ENCODE measurements at places on chromosomes 3 and 15. TPM values are rescaled to one million over a fixed set of nuclear protein-coding genes. Genes with fewer than 3 reads are reported as not detected.

DNA sequence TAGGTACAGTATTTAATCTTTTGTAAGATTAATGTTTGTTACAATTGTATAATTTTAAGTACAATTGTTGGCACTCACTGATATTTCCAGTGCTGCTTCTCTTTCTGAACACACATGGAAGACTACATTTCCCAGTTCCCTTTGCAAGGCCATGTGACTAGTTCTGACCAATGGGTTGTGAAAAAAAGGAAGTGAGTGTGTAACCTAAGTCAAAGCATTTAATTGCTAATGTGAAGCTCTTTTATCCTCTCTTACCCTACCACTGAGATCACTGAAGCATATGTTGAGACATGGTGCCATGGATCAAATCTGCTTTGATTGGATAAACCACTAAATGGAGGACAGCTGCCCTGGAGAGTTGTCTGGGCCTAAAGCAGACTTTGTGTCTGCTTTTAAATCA lies 83.9 kb upstream of the PLXND1 start:
- no peak for DNase-seq

- no peak for DNase-seq
Measured at GRCh38 chr3:152348436-152349177, 79.9 kb downstream of the MBNL1 start.

UTS2B gene
- total RNA-seq: 0.70 TPM

DNA sequence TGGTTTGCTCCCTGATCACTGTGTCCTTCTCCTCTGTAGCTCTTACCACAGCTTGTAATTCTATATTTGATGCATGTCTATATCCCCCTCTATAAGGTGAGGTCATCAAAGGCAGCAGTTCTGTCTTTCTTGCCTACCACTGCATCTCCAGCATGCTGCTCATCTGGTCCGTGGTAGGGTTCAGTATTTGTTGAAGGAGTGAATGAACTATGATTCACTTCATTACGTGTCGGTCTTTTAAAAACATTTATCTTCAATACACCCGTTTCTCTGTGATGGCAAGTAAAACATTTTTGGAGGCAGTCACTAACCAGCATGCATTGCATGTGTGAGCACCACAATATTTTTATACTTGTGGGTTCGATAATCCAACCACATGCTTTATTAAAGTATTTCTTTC lies 27.6 kb downstream of the CHST14 start:
- DNase-seq: no peak

GRCh38 chr3:101890716-101891115 lies 41.4 kb downstream of the NFKBIZ start:
- DNase-seq: no peak

ZNF592 gene
- 29.0 TPM for total RNA-seq

VILL gene
- 46.4 TPM for total RNA-seq

LSMEM2 gene
- total RNA-seq: not detected

ITGA11 gene
- total RNA-seq: 22.8 TPM

DNA sequence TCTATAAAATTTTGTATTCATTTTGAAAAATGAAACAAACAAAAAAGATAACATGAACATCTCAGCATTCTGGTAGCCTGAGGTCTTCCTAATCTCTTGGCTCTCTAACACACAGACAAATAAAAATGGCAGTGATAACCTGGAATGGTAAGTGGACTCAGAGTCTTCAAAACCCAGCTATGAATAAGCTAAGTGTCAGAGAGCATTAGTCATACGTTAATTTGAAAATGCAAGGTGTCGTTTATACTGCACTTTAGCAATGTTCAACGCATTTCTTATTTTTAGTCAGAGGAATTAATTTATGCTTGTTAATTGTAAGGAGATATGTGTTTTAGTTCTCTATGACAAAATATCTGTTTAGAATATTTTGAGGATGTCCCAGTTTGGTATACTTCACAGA lies 294.3 kb downstream of the NEK10 start:
- no peak for DNase-seq

RETNLB gene
- not detected for total RNA-seq

DNAH12 gene
- 0.70 TPM for total RNA-seq

GRCh38 chr3:194256040-194256945 lies 94.8 kb downstream of the CPN2 start:
- DNase-seq: peak; percentile 32

- DNase-seq: no peak
Measured at GRCh38 chr3:150710097-150710496, 6.4 kb upstream of the ERICH6 start.
